Activated naive CD4-positive, alpha-beta T cell treated with anti-CD3 and anti-CD28 coated beads, Interleukin-2, amount 50 U/mL, for 72 hours (primary cell): ENCODE measurements at places on chromosomes 3 and 15.

DNA sequence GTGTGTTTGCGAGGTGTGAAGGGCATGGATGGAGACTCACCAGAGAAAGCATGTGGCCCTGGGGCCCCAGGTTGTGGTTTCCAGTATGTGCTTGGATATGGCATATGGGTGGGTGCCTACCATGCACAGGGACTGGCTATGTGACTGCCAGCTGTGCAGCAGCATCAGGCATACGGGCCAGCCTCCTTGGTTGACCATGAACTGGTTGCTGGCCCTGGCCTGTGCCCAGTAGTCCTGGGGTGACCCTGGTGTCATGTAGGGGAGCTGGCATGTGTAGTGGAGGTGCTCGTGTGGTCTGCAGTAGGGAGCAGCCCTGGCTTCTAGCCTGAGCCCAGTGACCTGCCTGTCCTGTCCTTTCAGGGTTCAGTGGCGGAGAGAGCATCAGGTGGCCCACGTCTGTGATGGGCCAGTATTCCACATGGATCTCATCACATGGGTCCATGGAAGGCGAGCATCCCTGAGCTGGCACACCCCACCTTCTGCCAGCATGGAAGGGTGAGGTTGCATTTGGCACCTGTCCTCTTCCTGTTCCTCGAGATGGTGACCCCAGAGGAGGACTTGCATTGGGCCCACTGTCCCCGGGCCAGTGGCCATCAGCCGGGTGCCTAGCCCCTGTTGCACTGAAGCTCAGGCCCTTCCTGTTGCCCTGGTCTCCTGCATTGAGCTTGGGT lies 228.9 kb downstream of the SNRPN start:
- no peak for DNase-seq

DNA sequence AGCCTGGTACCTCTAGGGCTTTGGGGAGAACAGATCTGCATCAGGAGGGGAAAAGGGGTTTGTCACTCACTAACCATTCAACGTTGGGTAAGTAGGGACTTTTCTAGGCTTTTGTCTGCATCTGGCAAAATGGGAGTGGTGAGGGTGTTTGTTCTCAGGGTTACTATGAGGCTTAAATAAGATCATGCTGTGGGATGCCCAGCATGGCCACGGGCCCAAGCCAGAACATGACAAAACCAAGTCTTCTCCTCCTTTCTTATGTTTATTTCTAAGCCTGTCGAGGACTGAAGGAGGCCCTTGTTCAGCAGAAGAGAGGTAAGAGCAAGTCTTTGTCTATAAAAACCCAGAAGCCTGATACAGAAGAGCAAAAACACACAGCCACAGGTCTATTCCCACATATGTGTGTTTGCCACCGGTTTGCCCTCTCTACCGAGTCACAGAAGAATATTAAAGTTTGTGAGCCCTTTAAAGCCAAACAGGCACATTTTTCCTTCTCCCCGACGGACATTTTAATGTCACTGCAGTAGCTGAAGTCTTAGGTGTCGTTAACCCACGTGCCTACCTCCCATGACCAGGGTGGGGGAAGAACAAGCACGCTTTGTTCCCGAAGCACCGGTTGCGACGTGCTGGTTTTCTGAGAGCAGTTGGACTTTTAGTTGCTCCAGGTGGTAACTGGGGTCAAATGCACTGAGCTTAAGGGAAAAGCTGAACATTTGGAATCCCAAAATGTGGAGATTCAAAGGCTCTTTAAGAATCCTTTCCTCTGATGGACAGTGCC lies 72.1 kb downstream of the NOX5 start:
- no peak for DNase-seq

GRCh38 chr3:172782235-172782634 lies 31.7 kb downstream of the ECT2 start:
- no peak for DNase-seq

GRCh38 chr3:149042789-149043386 lies 43.4 kb downstream of the HLTF start:
- DNase-seq, result no peak

DNA sequence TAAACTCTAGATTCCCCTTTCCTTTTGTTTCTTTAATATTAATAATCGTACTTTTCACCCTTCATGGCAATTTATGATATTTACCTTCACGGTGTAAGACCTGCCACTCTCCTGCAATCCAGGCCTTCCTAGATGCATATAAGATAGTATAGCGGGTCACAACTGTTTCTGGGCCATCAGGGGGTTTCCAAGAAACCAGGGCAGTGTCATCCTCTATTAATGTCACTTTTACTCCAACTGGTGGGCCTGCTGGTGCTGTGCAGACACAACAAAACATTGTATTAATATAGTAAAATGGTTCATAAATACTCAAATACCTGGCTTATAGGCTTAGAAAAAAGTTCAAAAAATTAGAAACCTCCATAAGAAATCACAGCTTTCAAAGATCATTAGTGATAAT lies 48.9 kb upstream of the PYGO1 start:
- no peak for DNase-seq

GRCh38 chr3:46703013-46703520 lies 1.9 kb downstream of the TMIE start:
- DNase-seq, result no peak

GRCh38 chr3:49668861-49669260 lies 5.3 kb upstream of the APEH start:
- DNase-seq, result no peak

DNA sequence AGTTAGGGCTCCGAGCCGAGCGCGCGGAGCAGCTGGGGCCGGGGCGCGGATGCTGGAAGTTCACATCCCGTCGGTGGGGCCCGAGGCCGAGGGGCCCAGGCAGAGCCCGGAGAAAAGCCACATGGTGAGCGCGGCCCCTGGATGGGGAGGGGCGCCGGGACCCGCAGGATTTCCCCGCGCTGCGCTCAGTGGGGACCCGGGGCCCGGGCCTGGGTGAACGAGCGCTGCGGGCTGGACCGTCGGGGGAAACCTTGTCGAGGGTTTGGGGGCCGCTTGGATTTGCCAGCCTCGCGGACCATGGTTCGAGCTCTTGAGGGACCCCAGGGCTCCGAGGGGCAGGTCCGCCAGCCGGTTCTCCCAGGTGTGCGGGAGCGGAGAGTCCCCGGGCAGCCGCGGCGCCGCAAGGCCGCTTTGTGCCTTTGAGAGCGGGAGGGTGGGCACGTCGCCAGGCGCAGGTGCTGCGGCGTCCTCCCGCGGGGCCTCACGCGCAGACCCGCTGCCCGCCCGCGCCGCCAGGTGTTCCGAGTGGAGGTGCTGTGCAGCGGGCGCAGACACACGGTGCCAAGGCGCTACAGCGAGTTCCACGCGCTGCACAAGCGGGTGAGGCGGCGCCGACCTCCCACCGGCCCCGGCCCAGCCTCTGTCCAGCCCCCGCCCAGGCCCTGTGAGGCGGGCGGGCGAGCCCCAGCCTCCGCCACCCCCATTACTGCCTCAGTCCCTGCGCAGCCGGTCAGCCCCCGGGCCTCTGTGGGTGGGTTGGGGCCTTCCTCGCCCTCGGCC lies at the start of gene SNX22:
TSS of gene SNX22 (plus strand) at position 5 of the 780 bp plus-strand sequence. CDS start at position 50, 45 bp downstream.
- peak; percentile 30 for DNase-seq

- DNase-seq, result no peak
These were observed 2.9 kb upstream of the NME9 start for GRCh38 chr3:138332472-138333073.

GRCh38 chr3:20218215-20218614 lies 32.2 kb upstream of the SGO1 start:
- DNase-seq, result no peak
